Fibroblast of mammary gland (primary cell): ENCODE measurements at places on chromosomes 2 and 18.

DNA sequence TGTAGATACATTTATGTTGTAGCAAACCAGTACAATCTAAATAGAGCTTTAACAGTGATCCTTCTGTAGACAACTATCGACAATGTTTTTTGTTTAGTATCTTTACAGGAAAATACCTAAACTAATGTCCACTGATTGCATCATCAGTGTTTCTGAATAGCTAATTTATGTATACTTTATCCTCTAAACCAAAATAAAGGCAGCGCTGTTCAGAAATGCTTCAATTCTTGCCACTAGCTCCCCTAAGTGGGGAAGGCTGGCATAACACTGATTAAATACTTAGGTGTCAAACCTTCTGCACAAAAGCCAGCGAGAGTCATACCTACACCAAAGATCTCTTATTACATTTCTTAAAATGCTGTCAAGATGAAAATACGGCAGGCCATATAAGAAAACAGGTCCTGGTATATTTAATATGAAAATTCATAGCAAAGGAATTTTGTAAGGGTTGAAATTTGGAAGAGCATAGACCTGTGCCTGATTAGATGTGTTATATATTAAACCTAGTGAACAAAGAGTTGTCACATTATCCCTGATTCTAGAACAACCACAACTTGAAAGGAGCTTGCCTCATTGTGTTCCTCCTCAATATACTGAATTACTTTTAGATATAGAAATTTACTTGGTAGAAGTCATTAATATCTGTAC lies 1693.4 kb upstream of the SLC39A10 start:
- peak; percentile 61 for DNase-seq

- DNase-seq = no peak
Observed at GRCh38 chr2:112727276-112728028, 6.6 kb downstream of the NT5DC4 start.

DNA sequence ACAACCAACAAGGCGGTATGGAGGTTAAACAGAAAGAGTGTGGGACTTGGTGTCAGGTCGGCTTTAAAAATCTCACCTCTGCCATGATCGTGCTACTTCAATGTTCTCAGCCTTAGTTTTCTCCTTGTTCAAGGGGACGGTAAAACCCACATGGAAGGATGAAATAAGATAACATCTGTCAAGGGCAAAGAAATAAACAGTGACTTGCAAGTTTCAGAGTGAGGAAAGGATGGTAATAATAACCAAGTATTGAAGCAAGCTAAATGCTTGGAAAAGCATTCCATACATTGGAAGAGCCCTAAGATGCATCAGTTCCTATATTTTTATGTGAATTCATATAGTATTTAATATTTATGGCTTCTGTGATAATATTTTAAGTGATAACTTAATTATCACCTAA lies 29.8 kb upstream of the LMAN1 start:
- no peak for DNase-seq

DNA sequence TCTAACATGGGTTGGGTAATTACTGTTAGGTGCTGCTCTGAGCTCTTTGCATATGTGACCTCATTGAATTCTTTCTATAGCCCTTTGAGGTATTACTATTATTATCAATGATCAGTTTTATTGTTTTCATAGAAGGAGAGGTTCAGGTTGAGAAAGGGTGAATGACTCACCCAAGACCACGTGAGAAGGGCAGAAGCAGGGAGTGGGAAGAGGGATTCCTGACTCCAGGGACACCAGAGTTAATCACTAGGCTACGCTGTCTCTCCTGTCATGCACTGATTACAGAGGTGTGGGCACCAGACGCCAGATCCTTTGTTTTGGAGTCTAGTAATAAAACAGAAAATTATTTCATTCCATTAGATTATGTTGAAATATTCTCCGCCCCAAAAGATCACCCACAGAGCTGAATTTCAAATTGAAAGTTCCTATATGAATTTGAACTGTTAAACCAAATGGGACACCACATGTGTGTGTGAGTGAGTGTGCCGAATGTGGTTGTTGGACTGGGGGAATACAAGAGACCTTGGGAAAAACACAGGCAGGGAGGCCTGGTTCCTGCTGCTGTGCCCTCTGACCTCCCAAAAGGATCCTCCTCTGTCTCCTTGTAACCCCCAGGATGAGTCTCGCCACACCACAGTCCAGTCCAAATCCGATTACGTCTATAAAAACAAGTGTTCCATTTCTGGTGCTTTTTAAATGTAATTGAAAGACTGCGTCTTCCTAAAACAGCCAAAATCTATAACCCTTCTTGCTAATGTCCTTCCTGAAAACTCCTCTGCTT lies 215.4 kb downstream of the ZNF521 start:
- DNase-seq = peak; percentile 66

DNA sequence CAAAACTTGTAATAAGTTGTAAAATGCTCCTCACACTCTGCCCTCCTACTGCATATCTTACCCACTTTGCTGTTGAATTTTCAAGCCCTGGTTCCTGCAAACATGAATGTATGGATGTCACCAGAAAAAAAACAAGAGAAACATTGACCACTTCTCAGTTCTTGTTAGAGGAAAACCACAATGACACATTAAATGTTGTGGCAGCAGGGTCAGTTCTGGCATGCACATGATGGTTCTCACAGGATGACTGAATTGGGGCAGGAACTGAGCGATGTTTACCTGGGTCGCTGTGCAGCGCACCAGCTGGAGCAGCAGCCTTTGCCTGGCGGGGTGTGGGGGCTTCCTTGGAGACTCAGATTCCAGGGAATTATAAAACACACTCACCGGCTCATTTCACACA lies 14.0 kb upstream of the PRKCE start:
- peak; percentile 72 for DNase-seq
